ENCODE measurements at places on chromosomes 6 and 20. TPM values are rescaled to one million over a fixed set of nuclear protein-coding genes. Genes with fewer than 3 reads are reported as not detected.

The CDH4 gene
- total RNA-seq, result not detected

DNA sequence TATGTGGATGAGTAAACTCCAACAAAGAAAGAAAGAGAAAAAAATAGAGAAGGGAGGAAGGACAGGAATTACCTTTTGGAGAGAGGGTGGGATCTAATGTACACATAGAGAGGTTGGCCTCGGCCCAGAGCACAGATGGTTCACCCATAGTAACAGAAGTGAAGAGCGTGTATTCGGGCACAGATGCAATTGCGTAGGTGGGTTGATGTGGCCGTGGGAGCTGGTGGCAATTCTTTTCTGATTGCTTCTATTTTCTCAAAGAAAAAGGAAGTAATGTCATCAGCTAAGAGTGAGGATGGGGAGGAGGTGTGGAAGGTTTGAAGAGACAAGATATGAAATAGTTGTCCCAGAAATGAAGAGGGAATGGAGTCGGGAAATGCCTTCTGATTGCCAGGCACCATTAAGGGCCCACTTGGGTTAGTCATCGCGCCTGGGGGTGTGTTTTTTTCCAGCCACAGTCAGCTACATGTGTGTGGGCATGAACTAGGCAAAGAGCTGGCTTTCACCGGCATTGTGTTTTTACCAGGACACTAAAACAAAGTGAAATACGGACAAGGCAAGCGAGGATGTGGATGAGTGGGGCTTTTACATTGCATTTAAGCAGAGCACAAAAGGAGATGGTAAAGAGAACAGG is 158.7 kb downstream of the SYNE1 start:
- no peak for DNase-seq

DNA sequence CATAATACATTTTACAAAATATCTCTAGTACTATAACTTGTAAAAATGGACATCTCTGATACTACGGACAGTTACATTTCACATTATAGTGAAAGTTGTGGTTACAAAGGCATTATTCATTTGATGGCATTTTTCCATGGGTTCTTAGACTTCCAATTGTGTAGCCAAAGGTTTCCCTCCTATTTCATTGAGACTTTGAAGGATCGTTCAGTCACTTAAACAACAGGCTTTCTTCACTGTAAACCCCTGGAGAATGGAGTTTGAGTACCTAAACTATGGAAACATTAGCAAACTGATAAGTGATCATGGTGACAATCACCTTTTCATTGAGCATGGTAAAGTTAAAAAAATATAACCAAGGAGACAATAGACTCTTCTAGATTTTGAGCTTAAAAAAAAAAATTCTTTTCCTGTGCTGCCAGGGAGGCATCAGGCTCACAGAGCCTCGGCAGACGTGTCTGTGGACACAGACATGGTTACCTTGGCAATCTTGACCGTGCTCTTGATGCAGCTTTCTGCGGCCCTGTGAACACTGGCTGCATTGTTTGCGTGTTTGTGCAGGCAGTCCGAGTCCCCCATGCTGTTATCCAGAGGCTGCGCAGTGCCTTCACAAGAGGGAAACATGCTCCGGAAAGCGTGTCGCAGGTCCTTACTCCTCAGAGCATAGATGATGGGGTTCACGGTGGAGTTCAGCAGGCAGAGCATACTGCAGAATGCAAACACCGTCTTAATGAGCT is 22.6 kb downstream of the CNR1 start:
- DNase-seq, result no peak

DNA sequence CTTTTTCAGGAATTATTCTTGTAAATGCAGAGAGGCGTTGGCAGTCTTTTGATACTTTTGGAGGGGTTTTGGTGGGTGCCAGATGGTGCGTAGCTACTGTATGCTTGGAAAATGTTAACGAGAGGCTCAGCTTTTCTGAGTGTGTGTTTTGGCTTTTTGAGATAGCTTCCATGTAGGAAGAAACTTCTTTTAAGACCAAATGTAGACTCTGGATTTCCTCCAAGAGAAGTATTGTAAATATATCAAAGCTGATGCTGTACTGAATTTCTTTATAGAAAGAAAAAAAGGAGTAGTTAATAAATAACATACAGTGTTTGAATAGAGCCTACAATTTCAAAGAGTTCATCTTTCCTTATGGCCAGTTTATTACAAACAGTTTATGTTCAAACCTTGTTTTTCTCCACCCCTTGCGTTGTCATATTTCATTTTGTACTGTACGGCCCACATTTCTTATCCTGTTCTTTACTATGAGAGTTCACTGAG is 16.7 kb downstream of the TIAM2 start:
- no peak for DNase-seq

Data from activated CD4-positive, alpha-beta T cell treated with anti-CD3 and anti-CD28 coated beads for 36 hours (primary cell).